ENCODE measurements at places on chromosomes 7 and 10.

GRCh38 chr10:34016576-34016975, 682.1 kb upstream of the NRP1 start:
- DNase-seq: no peak

- DNase-seq: no peak
Observed at GRCh38 chr7:95430864-95431263, 4.0 kb downstream of the PON2 start.

DNA sequence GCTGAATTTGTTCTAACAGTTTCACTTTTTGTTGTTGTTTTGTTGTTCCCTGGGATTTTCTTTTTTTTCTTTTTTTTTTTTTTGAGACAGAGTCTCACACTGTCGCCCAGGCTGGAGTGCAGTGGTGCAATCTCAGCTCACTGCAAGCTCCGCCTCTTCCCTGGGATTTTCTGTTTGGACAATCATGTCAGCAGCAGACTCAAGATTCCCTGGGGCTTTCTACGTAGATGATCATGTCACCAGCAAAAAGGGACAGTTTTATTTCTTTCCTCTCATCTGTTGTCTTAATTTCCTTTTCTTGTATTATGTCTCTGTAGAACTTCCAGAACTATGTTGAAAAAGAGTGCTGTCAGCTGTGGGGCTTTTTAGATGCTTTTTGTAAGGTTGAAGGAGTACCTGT, 241.4 kb downstream of the TNS3 start:
- DNase-seq: no peak

- DNase-seq: no peak
Observed at GRCh38 chr10:76618641-76619040, 1019.0 kb downstream of the KCNMA1 start.

GRCh38 chr7:1441615-1442354, 17.5 kb downstream of the MICALL2 start:
- no peak for DNase-seq

GRCh38 chr7:129401228-129401966, 32.8 kb upstream of the STRIP2 start:
- DNase-seq: no peak

DNA sequence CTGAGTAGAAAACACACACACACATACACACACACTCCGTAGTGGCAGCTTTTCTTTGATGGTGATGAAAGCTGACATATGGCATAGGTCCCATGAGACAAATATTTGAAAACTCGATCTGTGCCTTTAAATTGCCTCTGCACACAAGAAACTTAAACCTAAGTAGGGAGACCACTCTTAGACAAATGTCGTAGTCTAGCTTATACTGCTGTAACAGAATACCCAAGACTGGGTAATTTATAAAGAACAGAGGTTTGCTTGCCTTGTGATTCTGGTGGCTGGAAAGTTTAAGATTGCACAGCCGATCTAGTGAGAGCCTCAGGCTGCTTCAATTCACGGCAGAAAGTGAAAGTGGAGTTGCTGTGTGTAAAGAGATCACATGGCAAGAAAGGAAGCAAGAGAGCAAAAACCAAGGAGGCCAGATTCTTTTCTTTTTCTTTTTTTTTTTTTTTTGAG, 489.4 kb upstream of the SORCS1 start:
- no peak for DNase-seq

GRCh38 chr10:77619964-77620703, 17.5 kb downstream of the KCNMA1 start:
- DNase-seq: no peak

DNA sequence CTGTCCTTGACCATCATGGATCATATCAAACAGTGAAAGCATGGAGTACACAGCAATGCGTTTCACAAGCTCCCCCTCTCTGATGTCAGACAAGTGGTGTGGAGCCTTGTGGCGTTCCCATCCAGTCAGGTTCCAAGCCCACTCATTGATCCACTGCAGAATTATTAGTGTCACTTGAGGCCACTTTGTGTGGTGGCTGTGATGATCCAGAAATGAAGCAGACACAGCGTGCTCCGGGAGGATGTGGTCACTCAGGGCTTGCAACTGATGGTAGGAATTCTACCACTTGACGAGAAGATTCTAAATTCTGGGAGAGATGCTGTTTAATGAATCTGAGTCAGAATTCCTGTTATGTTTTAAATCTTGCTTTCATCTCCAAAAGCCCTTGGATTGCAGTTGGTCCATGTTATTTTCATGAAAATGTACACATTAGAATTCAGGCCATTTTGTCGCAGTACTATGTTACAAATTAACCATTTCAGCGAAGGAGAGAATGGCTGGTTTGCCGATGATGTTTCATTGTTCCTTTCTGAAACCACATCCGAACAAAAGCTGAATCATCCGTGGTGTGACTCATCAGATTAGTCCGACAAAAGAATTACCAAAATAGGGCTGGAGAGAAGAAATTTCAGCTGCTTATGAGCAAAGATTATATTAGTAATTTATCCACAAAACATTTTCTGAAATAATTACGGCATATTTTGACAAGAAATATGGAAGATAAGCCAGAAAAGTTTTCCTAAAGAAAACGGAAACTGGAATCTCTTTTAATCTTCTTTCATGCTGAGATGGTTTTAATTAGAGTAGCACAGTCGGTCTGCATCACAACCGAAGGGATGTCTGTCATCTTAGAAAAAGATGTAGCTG, 48.1 kb downstream of the INSYN2A start:
- DNase-seq: no peak

DNA sequence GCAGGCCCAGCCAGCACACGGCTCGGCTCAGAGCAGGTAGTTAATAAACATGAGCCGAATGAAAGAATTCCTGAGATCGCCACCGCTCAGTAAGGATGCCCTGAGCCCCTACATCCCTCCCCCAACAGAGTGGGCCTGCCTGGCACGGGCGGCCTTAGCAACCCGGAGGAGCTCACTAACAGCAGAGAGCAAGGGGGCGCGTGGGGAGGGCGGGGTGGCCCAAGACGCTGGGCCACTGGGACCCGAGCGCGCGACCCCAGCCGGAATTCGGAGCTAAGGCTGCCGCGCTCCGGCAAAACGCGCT, 403 bp upstream of the ENO4 start:
- DNase-seq: no peak

DNA sequence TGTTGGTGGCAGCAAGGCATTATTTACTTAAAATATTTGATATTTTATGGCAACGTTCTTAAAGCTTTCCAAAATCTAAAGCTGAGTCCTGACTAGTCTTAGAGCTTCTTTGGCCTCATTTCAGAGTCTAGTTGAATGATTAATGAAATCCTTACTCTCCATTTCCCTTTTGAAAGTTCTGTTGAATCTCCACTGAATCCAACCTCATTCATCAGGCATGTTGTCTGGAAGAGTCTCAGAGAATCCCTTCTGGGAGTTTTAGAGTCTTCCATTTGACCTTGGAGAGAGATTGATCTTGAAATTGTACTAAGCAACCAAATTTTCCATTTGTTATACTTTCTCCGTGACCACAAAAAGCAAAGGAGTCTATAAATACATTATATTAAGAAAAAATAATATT, 198.5 kb upstream of the TMEM196 start:
- DNase-seq: no peak

DNA sequence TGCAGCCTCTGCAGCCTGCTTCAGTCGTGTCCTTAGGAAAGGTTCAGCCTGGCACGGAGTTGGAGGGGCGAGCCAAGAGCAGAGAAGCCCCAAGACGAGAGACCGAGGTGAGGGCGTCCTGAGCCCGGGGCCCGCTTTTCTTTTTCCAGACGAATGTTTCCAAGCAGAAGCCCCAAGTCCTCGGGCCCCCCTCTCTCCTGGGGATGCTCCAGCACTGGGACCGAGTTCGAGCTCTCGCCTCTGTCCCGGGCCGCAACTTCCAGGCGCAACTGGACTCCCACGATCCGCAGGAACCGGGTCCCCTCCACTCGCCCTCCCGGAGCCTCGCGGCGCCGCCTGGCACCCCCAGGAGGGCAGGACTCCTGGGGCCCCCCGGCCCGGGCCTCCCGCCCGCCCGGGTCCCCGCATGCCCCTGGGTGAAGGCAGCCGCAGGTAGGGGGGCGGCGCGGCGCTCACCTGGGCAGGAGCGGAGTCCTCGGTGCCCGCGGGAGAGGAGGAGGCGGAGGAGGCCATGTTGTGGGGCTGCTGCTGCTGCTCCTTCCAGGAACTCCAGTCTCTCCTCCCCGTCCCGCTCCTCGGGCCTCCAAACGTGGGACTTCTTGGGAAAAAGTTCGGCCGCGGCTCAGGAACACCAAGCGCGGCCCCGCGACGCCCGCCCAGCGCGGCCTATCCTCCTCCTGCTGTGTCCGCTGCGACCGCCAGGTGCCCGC, 45.3 kb upstream of the CDK1 start:
- peak; percentile 83 for DNase-seq

DNA sequence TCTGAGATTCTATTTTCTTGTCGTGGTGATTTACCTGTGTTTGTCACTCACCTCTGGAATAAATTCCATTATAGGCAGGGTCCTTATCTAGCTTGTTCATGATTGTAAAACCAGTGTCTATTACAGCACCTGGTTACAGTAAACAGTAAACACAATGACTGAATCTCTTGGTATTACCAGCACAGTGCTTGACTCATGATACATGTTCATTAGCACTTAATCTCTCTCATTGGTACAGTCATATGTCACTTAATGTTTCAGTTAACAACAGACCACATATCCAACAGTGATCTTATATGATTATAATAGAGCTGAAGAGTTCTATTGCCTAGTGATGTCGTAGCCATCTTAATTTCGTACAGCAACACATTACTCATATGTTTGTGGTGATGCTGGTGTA, 1.6 kb upstream of the TASOR2 start:
- no peak for DNase-seq

GRCh38 chr7:99733003-99733402, 2.0 kb downstream of the CYP3A7 start:
- DNase-seq: no peak

- no peak for DNase-seq
Observed at GRCh38 chr7:155773531-155773930, 38.7 kb downstream of the SHH start.

DNA sequence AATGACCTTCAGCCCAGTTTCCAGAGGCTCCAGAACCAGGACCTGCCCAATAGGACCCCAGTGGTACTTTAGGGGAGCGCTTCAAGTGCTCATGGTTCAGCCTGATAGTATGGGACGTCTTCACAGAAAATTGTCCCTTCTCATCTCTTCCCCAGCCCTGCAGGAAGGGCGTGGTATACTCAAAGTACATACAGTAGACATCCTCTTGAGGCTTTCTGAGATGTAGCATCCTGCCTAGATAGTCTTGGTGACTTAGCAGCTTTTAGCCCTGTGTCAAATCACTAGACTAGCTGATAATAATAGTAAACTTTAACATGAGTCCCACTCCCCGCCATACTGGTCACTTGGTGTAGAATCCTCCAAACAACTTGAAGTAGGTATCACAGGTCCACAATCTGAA, 193.2 kb downstream of the CYP26A1 start:
- no peak for DNase-seq

- no peak for DNase-seq
Observed at GRCh38 chr10:103560886-103561285, 67.4 kb downstream of the NEURL1 start.

DNA sequence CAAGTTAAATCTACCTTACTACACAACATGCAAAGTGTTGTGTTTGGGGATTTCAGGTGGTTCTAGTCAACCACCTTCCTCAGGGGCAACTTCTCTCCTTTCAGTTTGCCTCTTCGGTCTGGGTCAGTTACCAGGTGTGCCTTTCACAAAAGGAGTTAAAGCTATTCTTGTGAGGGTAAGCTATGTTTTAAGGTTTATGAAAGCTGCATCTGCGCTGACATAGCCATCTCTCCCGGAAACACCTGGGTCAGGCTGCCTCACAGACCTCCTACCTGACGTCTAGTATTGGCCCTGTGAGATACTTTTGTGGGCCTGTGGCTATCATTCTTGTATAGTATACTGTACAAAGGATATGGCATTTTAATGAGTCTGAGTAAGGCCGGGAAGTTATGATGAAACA, 67.7 kb upstream of the ITGA8 start:
- no peak for DNase-seq

GRCh38 chr7:92904244-92905131, 68.1 kb upstream of the CDK6 start:
- DNase-seq: peak; percentile 93

DNA sequence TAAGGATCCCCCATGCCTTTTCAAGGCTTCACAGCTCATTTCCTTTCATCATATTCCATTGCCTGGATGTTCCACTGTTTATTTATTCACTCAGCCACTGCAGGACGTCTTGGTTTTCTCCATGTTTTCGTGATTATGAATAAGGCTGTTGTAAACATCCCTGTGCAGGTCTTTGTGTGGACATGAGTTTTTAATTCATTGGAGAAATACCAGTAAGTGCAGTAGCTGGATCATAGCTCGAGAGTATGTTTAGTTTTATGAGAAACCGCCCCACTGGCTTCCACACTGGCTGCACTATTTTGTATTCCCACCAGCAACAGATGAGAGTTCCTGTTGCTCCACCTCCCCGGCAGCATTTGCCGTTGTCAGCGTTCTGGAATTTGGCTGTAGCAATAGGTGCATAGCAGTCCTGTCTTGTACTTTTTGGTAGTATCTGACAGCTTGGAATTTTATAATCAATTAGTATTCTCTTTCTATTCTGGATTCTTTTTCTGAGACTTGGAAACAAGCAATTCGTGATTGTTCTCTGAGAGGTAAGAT, 269.9 kb upstream of the PITRM1 start:
- DNase-seq: no peak

DNA sequence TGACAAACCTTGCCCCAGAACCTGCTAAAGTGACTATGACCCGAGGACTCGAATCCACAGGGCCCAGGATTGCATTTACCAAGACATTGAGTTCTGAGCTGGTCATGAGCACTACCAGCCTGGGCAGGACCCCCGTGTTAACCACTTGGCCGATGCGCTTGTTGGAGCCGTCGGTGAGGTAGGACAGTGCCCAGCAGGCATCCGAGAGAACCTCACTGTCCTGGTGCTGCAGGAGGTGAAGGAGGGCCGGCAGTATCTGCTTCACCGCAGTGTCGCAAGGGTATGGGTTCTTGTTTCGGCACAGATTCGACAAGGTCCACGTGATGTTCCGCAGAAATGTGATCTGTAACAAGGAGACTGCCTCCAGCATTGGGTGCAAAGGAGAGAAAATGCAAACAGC, 19.7 kb downstream of the KPNA7 start:
- DNase-seq: no peak

DNA sequence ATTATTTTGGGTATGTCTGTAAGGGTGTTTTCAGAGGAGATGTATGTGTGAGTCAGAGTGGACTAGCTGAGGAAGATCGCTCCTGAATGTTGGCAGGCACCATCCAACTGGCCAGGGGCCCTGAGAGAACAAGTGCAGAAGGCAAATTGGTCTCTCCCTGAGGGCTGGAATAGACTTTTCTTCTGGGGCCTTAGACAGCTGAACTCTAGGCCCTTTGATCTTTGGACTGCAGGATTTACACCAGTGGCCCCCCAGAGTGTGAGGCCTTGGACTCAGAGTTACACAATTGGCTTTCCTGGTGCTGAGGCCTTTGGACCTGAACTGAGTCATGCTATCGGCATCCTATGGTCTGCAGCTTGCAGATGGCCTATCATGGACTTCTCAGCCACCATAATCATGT, 217.2 kb downstream of the REEP3 start:
- DNase-seq: no peak

DNA sequence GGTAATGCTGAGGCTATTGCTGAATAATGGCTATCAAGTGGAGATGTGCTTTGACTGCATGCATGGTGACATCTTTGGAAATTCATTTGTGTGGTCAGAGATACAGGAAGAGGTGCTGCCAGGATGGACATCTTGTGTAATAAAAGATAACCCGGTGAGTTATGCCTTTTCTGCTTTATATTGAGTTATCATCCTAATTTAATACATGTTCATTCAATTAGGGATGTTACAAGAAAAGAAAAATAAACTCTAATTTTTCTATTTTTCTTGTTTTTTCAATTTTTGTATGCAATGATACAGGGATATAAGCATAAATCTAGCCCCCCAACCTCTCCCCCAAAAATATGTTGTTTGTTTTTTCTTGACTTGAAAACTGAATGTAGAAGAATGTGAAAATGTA, 26.4 kb upstream of the LMOD2 start:
- no peak for DNase-seq

All from activated effector memory CD4-positive, alpha-beta T cell treated with anti-CD3 and anti-CD28 coated beads, Interleukin-2, amount 50 U/mL, for 16 hours (primary cell).